ENCODE measurements at places on chromosomes 4 and X. TPM values are rescaled to one million over a fixed set of nuclear protein-coding genes. Genes with fewer than 3 reads are reported as not detected.

The GPR50 gene
- not detected for total RNA-seq

The MAGEE1 gene
- 1.4 TPM for total RNA-seq

The KIAA1210 gene
- total RNA-seq, result not detected

The PNMA5 gene
- not detected for total RNA-seq

The PAGE1 gene
- not detected for total RNA-seq

The POU3F4 gene
- total RNA-seq, result not detected

The AKAP14 gene
- not detected for total RNA-seq

The AFM gene
- total RNA-seq, result not detected

The BTK gene
- not detected for total RNA-seq

The MAGEH1 gene
- 9.4 TPM for total RNA-seq

The CCDC158 gene
- not detected for total RNA-seq

The MTMR8 gene
- 2.0 TPM for total RNA-seq

The TMEM271 gene
- total RNA-seq, result not detected

The FABP2 gene
- total RNA-seq, result not detected

The NLGN3 gene
- 0.69 TPM for total RNA-seq

The SPANXA2 gene
- not detected for total RNA-seq

The HOPX gene
- 224 TPM for total RNA-seq

The FGD1 gene
- total RNA-seq, result 8.7 TPM

The CRMP1 gene
- 0.07 TPM for total RNA-seq

The GIMD1 gene
- not detected for total RNA-seq

The PTPN13 gene
- total RNA-seq, result 11.3 TPM

The TCEAL5 gene
- not detected for total RNA-seq

The MAGEE2 gene
- total RNA-seq, result not detected

The ACOX3 gene
- total RNA-seq, result 5.0 TPM

The CSAG2 gene
- total RNA-seq, result not detected

The COL25A1 gene
- total RNA-seq, result not detected

The ANAPC10 gene
- total RNA-seq, result 28.3 TPM

The MAGEA10 gene
- not detected for total RNA-seq

The UGT8 gene
- 5.1 TPM for total RNA-seq

The UGT2A1 gene
- total RNA-seq, result not detected

The IKBKG gene
- total RNA-seq, result 37.9 TPM

The XK gene
- total RNA-seq, result 0.62 TPM

The MEPE gene
- not detected for total RNA-seq

The ERAS gene
- total RNA-seq, result not detected

The PSAPL1 gene
- total RNA-seq, result not detected

The PPA2 gene
- total RNA-seq, result 180 TPM

The DMP1 gene
- 0.02 TPM for total RNA-seq

The C4orf50 gene
- not detected for total RNA-seq

The DMD gene
- total RNA-seq, result 3.9 TPM

The ARR3 gene
- not detected for total RNA-seq

The CT45A10 gene
- total RNA-seq, result not detected

The TAF7L gene
- total RNA-seq, result not detected

The UGT2B10 gene
- not detected for total RNA-seq

The CXCL11 gene
- not detected for total RNA-seq

The MORF4L2 gene
- total RNA-seq, result 754 TPM

The EXOC1L gene
- not detected for total RNA-seq

The FGF2 gene
- total RNA-seq, result 51.4 TPM

The SPIN4 gene
- 9.8 TPM for total RNA-seq

The CPLX1 gene
- 0.10 TPM for total RNA-seq

The SRPX gene
- 78.0 TPM for total RNA-seq

The MXRA5 gene
- not detected for total RNA-seq

The ARX gene
- total RNA-seq, result 0.20 TPM

The TMEM144 gene
- total RNA-seq, result 229 TPM

The CITED1 gene
- total RNA-seq, result not detected

The PABPC1L2B gene
- total RNA-seq, result not detected

The UGT2B7 gene
- total RNA-seq, result not detected

The DDX53 gene
- total RNA-seq, result not detected

The COPS4 gene
- 40.4 TPM for total RNA-seq
